ENCODE measurements at places on chromosomes 6 and 20. TPM values are rescaled to one million over a fixed set of nuclear protein-coding genes. Genes with fewer than 3 reads are reported as not detected.

Gene SIRPA
- total RNA-seq, result 8.9 TPM

Gene PM20D2
- 24.0 TPM for total RNA-seq

Gene RAET1E
- total RNA-seq, result 1.0 TPM

Gene OR2H2
- total RNA-seq, result not detected

Gene SIRPB1
- 3.7 TPM for total RNA-seq

Gene DEFB124
- total RNA-seq, result not detected

Gene GTF2H4
- total RNA-seq, result 7.3 TPM

Gene TNFRSF21
- total RNA-seq, result 9.4 TPM

Gene FRK
- total RNA-seq, result 1.6 TPM

Gene ARFGEF3
- total RNA-seq, result 1.0 TPM

Gene CTCFL
- not detected for total RNA-seq

Gene MDFI
- 37.1 TPM for total RNA-seq

Gene CTAGE9
- not detected for total RNA-seq

Gene GSTA5
- total RNA-seq, result not detected

Gene FANCE
- 21.9 TPM for total RNA-seq

Gene STX11
- total RNA-seq, result 2.1 TPM

Gene MCHR2
- total RNA-seq, result not detected

Gene ETV7
- total RNA-seq, result not detected

Gene TRAM2
- total RNA-seq, result 13.6 TPM

Gene SLC35F1
- total RNA-seq, result 3.1 TPM

Gene FAM184A
- 10.4 TPM for total RNA-seq

Gene KIAA0408
- total RNA-seq, result 15.7 TPM

Gene PNLDC1
- total RNA-seq, result not detected

Gene HCK
- 8.4 TPM for total RNA-seq

Gene METTL24
- 0.52 TPM for total RNA-seq

Gene SLC35D3
- not detected for total RNA-seq

Gene HTR1B
- total RNA-seq, result not detected

Gene PRDM13
- not detected for total RNA-seq

Gene ADAM33
- total RNA-seq, result 30.8 TPM

Gene CFAP61
- total RNA-seq, result 1.0 TPM

Gene POPDC3
- 52.2 TPM for total RNA-seq

Gene SNAI1
- 0.52 TPM for total RNA-seq

Gene GNRH2
- not detected for total RNA-seq

Gene ERVFRD-1
- not detected for total RNA-seq

Gene TFAP2C
- total RNA-seq, result not detected

Gene NOX3
- not detected for total RNA-seq

Gene PKIB
- not detected for total RNA-seq

Gene ZNF831
- under 0.01 TPM for total RNA-seq

Gene PLCB4
- total RNA-seq, result 6.3 TPM

Gene NHSL1
- total RNA-seq, result 25.1 TPM

Gene HMGCLL1
- 9.4 TPM for total RNA-seq

Gene CALHM6
- total RNA-seq, result 8.9 TPM

Gene ARMC12
- 0.52 TPM for total RNA-seq

Gene TREML2
- under 0.01 TPM for total RNA-seq

Gene PACRG
- total RNA-seq, result 1.0 TPM

Gene TSBP1
- total RNA-seq, result not detected

Gene ALDH5A1
- total RNA-seq, result 5.2 TPM

Gene OPRM1
- not detected for total RNA-seq

Gene MYH7B
- total RNA-seq, result 19.3 TPM

Gene GNAS-AS1
- total RNA-seq, result 1.0 TPM

Gene PPP1R16B
- 4.2 TPM for total RNA-seq

Gene RNF182
- under 0.01 TPM for total RNA-seq

Gene OR2J3
- not detected for total RNA-seq

Gene HLA-DOA
- total RNA-seq, result 1.0 TPM

Gene FOXS1
- total RNA-seq, result 3.1 TPM

Gene MOCS3
- total RNA-seq, result 6.8 TPM

Gene HLA-DMA
- total RNA-seq, result 6.3 TPM

Gene ADGB
- total RNA-seq, result not detected

Data from skeletal muscle tissue (tissue), 5 donors.